ENCODE measurements at places on chromosomes 5 and 9. TPM values are rescaled to one million over a fixed set of nuclear protein-coding genes. Genes with fewer than 3 reads are reported as not detected.
A peak's percentile ranks its signal among the peaks of the same experiment; 100 is the strongest.

DNA sequence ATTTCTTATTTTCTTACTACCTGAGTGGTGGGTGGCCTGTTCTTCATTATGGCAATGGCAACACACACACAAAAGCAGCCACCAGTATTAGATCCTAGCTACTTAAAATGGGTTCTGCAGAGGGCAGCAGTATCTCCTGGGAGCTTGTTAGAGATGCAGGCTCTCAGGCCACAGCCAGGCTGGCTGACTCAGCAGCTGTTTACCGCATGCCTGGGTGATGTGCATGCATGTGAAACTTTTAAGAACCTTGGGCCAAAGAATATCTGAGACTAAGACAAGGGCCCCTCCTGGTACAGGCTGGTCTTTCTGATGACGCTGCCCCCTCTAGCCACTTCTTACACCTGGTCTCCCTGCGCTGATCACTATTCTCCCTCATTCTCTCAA is 399.0 kb downstream of the MED10 start:
- peaks cover 10% of the 10 kb centered on the region for H3K27me3 ChIP-seq
- peaks cover 18% of the 10 kb centered on the region for H3K4me1 ChIP-seq
- DNase-seq = no peak

DNA sequence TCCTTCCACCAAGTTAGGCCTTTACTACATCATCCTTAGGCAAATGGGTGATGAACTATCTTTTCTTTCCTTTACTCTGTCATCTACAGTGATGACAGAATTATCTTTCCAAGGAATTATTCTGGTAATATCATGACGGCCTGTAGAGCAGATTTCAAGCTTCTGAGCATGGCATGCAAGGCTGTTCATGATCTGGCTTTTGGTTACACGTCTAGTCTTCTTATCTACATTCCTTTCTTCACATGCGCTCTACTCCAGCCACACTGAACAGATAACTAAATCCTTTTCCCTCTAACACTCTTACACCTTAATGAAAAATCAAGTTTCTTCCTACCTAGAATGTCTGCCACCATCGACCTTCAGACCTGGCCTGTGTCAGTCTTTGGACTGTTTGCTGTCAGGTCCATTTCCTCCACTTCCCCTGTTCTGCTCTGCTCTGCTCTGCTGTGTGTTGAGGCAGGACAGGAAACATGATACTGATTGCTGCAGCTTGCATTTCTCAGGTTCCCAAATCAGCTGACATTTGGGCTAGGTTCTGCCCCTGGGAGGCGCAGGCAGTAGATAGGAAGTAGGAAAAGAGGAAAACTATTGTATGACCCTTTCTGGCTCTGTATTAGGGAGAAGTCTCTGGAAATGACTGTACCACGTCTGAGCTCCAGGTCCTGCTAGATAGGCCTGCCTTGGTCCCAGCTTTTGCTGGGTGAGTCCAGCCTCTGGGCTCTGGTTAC is 4.2 kb downstream of the SCGB3A2 start:
- H3K36me3 ChIP-seq = no peaks in the 10 kb centered on the region
- no peak overlapping the region for H3K4me3 ChIP-seq
- H3K27me3 ChIP-seq = peaks cover 10% of the 10 kb centered on the region
- no peak for DNase-seq

DNA sequence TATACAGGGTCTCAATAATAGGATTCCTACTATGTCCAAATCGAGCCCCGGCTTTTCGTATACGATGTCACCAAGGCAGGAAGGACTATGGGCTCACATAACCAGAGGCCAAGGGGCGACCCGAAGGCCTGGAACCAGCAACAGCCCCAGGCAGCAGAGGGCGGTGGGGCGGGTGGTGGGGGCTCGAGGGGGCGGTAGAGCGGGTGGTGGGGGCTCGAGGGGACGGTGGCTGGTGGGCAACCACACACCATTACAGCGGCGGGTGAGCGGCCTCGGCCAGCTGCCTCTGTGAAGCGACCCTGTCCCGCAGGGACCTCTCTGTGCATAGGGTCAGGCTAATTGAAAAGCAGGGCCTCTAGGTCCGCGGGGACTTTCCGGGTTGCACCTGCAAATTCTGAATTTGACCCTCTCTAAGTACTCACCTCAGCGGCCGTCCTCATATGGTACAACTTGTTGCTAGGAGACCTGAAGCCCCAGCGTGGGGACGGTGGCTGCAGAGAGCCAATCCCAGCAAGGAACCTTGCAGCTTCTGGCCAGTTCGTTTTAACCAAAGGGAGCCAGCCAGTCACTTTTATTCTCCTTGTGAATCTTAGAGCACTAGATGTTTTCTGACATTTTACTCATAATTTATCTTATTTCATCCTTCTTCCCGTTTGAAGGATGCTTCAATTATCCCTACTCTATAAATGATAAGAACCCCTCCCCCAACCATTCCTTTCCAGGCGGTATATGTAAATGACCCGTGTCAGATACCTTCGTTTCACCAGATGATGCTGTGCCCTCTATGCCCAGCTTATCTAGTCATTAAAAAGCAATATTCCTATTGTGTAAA is at the start of gene NME5:
Gene NME5, minus strand, starts transcription at position 480 of the 832 bp plus-strand sequence. CDS start 648 bp downstream, outside the sequence.
- no peaks in the 10 kb centered on the region for H3K27me3 ChIP-seq
- peak; percentile 74 for DNase-seq
- H3K4me1 ChIP-seq = peaks cover 8% of the 10 kb centered on the region
- peak within 1 kb of the TSS; percentile 89 for H3K4me3 ChIP-seq
- H3K27ac ChIP-seq = no peak within 1 kb of the TSS
- no peaks in the 10 kb centered on the region for H3K36me3 ChIP-seq

DNA sequence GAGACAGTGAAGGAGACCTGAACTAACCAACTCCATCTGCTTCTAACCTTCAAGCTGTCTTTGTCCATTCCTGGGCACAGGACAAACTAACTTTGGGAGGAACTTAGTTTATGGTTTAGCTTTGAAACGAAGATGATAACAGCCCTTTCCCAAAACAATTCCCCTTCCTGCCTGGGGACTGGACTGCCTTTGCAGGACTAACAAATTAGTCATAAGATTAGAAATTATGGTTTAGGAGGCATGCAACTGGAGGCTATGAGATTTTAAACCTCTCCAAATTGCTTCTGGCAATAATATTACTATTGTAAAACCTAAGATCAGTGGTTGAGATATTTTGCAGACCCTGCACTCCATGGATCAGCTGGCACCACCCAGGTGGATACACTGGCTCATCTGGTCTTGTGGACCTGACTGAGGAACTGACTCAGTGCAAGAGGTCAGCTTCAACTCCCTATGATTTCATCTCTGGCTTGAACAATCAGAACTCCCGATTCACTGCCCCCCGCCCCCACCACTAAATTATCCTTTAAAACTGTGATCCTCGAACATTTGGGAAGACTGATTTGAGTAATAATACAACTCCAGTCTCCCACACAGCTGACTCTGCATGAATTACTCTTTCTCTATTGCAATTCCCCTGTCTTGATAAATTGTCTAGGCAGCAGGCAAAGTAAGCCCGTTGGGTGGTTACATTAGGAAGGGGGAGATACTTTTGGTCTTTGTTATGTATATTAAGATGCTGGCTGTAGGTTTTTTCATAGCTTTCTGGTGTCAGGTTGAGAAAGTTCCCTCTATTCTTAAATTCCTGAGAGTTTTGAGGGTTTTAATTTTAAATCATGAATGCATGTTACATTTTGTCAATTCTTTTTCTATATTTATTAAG is 213.3 kb downstream of the TSSK1B start:
- H3K4me1 ChIP-seq = peaks cover 56% of the 10 kb centered on the region
- peaks cover 9% of the 10 kb centered on the region for H3K36me3 ChIP-seq
- H3K27ac ChIP-seq = no peak overlapping the region
- DNase-seq = no peak
- H3K27me3 ChIP-seq = no peaks in the 10 kb centered on the region
- no peak overlapping the region for H3K4me3 ChIP-seq

- H3K27me3 ChIP-seq = no peaks in the 10 kb centered on the region
- H3K4me3 ChIP-seq = no peak overlapping the region
- no peaks in the 10 kb centered on the region for H3K36me3 ChIP-seq
- no peak overlapping the region for H3K27ac ChIP-seq
- peaks cover 6% of the 10 kb centered on the region for H3K4me1 ChIP-seq
Observed at GRCh38 chr9:12719431-12719830, 26.2 kb downstream of the TYRP1 start.

DNA sequence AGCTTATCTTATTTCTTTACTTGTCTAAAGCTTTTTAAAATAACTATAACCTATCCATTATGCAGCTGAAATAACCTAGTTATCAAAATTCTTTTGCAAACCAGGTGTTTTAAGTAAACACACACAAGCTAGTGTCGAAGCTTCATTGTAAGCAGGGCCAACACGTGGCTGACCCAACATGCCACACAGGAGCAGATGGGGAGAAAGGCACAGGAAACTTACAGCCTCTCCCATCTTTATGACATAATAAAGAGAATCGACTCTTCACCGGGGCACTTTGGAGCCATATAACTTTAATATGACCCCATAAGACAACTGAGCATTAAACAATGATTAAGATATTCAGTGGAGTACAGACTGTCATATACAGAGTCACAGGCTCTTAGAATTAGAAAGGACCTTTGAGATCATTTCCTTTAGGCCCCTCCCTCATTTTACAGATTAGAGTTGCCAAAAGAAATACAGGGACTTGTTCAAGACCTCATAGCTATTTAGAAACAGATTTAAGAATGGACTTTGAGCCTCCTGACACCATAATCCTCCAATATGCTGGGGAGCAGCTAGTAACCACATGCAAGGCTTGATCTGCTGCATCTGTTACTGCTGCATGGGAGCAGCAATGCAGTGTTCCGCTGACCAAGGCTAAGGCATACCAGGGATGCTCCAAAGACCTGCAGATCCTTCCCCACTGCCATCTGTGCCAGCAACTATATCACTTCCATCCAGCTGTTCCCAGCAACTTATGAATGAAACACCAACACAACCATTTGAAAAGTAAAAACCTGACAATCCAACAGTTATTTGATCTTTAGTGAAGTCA is 75.4 kb downstream of the RASEF start:
- H3K36me3 ChIP-seq = peaks cover 6% of the 10 kb centered on the region
- no peaks in the 10 kb centered on the region for H3K27me3 ChIP-seq

GRCh38 chr9:69675563-69675962 is 3.4 kb upstream of the APBA1 start:
- no peaks in the 10 kb centered on the region for H3K27me3 ChIP-seq
- DNase-seq = no peak
- peak overlapping the region; percentile 89 for H3K27ac ChIP-seq
- H3K4me1 ChIP-seq = peaks cover 14% of the 10 kb centered on the region
- H3K4me3 ChIP-seq = no peak overlapping the region
- H3K36me3 ChIP-seq = no peaks in the 10 kb centered on the region

- peaks cover 2% of the 10 kb centered on the region for H3K27me3 ChIP-seq
- no peak overlapping the region for H3K4me3 ChIP-seq
- no peak for DNase-seq
- H3K27ac ChIP-seq = no peak overlapping the region
- peaks cover 3% of the 10 kb centered on the region for H3K4me1 ChIP-seq
Observed at GRCh38 chr9:69660304-69660703, 11.9 kb downstream of the APBA1 start.

GRCh38 chr5:7087719-7088297 is 308.1 kb upstream of the ADCY2 start:
- H3K27ac ChIP-seq = no peak overlapping the region
- H3K4me1 ChIP-seq = no peaks in the 10 kb centered on the region
- H3K4me3 ChIP-seq = no peak overlapping the region
- no peaks in the 10 kb centered on the region for H3K36me3 ChIP-seq
- peaks cover 7% of the 10 kb centered on the region for H3K27me3 ChIP-seq
- no peak for DNase-seq

DNA sequence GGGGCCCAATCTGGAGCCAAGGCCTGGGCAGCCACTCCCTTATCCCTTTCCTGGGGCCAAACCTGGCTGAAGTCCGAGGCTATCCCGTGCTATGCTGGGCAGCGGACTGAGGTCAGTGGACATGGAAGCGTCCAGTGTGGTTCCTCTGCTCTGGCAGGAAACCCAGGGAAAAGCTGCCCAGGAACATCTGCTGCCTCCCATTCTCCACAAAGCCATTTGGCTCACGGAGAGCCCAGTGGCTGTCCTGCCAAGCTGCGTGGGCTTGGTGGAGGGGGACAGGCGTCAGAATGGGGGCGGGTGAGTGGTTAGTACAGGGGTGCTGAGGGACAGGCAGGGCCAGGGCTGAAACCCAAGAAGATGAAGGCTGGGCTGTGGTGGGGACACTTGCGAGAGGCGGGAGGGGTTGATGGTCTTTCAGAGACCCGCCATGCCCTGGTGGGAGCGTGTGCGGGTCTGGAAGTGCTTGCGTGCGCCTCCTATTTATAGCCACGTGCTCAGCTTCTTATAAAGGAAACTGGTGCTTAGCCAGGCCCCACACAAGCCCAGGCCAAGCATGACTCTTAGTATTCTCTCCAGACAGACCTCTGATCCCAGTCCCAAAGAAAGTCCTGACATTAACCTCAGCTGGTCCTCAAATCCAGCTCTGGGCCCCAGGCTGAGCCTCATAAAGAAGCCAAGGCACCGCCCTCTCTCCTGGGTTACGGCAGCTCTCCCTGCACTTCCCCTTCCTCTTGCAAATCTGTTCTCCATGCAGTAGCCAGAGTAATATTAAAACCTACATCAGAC is 9.4 kb upstream of the SLC6A7 start:
- H3K4me3 ChIP-seq = no peak overlapping the region
- no peak for DNase-seq
- H3K4me1 ChIP-seq = peaks cover 16% of the 10 kb centered on the region
- no peaks in the 10 kb centered on the region for H3K36me3 ChIP-seq
- peaks cover 9% of the 10 kb centered on the region for H3K27me3 ChIP-seq

The ANKRD31 gene
- 0.45 TPM for total RNA-seq

The ENTREP1 gene
- 3.0 TPM for total RNA-seq

The MRPS2 gene
- 50.0 TPM for total RNA-seq

The QRFP gene
- total RNA-seq = not detected

The FOXD4L5 gene
- total RNA-seq = not detected

The FCN2 gene
- total RNA-seq = not detected

The DHX29 gene
- total RNA-seq = 21.7 TPM

The NDUFS4 gene
- total RNA-seq = 70.2 TPM

The ANP32B gene
- 119 TPM for total RNA-seq
